ENCODE measurements at places on chromosomes 7 and 10. TPM values are rescaled to one million over a fixed set of nuclear protein-coding genes. Genes with fewer than 3 reads are reported as not detected.

Gene OR6V1
- total RNA-seq, result not detected

Gene GNAI1
- 132 TPM for total RNA-seq

Gene HOGA1
- total RNA-seq, result 0.85 TPM

Gene SPDYE1
- not detected for total RNA-seq

Gene SLC39A12
- total RNA-seq, result 0.10 TPM

Gene PDZD7
- 0.54 TPM for total RNA-seq

Gene CPA2
- total RNA-seq, result not detected

Gene MYO1G
- 0.13 TPM for total RNA-seq

Gene IL6
- not detected for total RNA-seq

Gene LOXL4
- total RNA-seq, result 1.8 TPM

Gene PRXL2A
- total RNA-seq, result 147 TPM

Gene ATG9B
- total RNA-seq, result 0.85 TPM

Gene SPAG6
- 0.46 TPM for total RNA-seq

Gene DRGX
- total RNA-seq, result not detected

Gene RAPGEF5
- 135 TPM for total RNA-seq

Gene MMRN2
- 563 TPM for total RNA-seq

Gene CD36
- 3.8 TPM for total RNA-seq

Gene VSTM4
- total RNA-seq, result 0.38 TPM

Gene TMEM178B
- total RNA-seq, result 0.28 TPM

Gene CHST15
- total RNA-seq, result 148 TPM

Gene CAMK1D
- total RNA-seq, result 4.1 TPM

Gene IFIT1B
- not detected for total RNA-seq

Gene SLC26A3
- not detected for total RNA-seq

Gene GDI2
- 320 TPM for total RNA-seq

Gene VGF
- 0.77 TPM for total RNA-seq

Gene RADIL
- 2.4 TPM for total RNA-seq

Gene CPED1
- total RNA-seq, result 1.8 TPM

Gene DENND2A
- total RNA-seq, result 41.0 TPM

Gene SPDYE2
- total RNA-seq, result not detected

Gene ANKRD30A
- not detected for total RNA-seq

Gene TRPV6
- total RNA-seq, result not detected

Gene UBE2D1
- total RNA-seq, result 22.2 TPM

Gene SUN3
- total RNA-seq, result not detected

Gene RSPH10B2
- 0.51 TPM for total RNA-seq

Gene ZNF365
- not detected for total RNA-seq

Gene CLDN4
- 1.6 TPM for total RNA-seq

Gene HOXA7
- total RNA-seq, result not detected

Gene GPR141
- not detected for total RNA-seq

Gene MALRD1
- total RNA-seq, result 0.28 TPM

Gene PAPOLB
- 0.10 TPM for total RNA-seq

Measured in endothelial cell (in vitro differentiated cells).